ENCODE measurements at places on chromosomes 7 and 10.
A peak's percentile ranks its signal among the peaks of the same experiment; 100 is the strongest.

DNA sequence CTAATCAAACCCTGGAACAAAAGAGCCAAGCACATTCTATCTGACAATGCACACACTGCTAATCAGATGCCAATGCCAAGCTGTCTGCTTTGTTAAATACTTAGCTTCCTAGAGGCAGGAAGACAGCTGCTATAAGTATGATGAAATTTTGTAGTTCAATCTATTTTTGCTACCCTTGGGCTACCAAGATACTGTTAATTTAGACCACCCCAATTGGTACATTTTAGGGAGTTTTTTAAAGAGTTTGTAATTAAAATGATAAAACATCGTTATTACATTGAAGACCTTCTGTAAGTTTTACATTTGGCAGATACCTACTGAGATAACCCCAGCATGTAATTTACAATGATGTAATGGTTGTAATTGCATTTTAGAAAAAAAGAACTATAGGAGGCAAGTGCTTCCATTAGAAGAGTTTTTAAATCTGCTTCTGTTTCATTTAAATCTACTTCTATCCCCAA, 268.5 kb downstream of the ADK start:
- DNase-seq: no peak

DNA sequence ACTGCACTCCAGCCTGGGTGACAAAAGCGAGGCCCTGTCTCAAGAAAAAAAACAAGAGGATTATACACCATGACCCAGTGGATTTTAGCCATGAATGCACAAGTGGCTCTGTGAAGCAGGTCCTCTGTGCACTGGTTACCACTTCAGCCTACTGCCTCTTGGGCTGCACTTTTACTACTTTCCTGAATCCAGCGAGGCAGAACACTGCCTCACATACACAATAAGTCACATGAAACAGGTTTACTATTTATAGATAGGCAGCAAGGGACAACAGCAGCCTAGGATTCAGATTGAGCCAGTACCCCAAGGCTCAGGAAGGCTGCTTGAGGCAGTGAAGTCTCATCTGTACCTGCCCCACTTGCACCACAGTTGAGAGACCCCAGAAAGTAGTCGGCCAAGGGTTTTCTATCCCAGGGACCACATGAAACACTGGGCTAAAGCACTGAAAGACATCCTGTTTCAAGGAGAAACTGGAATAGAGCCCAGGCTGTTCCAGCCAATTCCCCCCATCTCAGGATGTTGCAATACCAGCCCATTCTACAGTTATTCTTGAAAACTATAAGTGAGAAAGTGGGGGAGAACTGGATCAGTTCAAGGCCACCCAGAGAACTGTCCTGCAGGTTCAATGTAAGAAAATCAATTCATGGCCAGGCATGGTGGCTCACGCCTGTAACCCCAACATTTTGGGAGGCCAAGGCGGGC, 10.3 kb upstream of the OGDH start:
- DNase-seq: peak; percentile 29

DNA sequence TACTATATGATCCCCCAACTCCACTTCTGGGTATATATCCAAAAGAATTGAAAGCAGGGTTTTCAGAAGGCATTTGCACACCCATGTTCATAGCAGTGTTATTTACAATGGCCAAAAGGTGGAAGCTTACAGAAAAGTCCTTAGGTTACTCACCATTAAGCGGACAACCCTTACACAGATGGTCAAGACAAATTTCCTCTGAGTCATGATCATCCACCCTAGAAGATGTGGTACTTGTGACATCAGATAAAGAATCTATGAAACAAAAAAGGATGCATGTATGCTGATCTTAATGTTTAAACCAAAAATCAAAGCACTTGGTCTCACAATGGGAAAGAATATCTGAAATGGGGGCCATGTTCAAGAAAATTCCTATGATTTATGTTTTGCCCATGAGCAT, 31.1 kb downstream of the ZC3HAV1 start:
- DNase-seq: no peak

DNA sequence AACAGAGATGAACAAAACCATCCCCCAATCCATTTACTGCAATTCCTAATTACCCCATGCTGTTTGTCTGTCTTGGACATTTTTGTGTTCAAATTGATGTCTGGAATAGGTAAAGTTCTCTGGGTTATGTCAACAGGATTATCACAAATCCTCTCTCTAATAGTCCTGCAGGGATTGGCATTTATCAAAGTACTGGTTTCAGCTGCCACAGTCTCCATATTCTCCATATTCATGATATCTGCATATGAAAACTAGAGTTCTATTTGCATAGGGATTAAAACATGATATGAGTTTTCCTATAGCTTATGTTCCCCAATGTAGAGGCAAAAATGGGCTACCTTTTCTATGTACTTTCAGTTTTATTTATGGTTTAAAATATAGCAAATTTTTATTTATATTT, 355.8 kb downstream of the ADRA2A start:
- no peak for DNase-seq

DNA sequence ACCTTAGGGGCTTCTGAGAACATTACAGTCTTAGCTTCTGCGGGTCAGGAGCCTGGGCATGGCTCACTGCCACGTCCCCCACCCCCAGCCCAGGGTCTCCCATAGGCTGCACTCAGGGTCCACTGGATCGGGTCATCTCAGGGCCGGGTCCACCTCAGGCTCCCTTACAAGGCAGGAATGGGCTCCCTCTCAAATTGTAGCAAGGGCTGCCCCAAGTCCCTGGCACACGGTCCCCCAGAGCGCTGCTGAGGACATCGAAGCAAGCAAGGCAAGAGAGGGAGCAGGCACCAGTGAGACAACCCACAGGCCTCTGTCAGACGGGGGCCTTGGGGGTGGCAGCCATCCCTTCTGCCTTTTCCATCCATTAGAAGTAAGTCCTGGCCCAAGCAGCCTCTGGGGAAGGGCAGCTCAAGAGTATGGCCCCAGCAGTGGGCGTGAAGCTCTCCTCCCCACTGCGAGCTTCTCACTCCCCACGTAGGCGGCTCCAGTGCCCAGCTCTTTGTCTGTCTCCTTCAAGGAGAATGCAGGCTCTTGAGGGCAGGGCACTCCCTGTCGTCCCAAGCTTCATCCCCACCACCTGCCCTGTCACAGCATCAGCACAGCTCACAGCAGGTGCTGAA, 18.0 kb upstream of the RET start:
- DNase-seq: no peak

GRCh38 chr7:1020849-1021251, 23.5 kb upstream of the GPR146 start:
- no peak for DNase-seq

DNA sequence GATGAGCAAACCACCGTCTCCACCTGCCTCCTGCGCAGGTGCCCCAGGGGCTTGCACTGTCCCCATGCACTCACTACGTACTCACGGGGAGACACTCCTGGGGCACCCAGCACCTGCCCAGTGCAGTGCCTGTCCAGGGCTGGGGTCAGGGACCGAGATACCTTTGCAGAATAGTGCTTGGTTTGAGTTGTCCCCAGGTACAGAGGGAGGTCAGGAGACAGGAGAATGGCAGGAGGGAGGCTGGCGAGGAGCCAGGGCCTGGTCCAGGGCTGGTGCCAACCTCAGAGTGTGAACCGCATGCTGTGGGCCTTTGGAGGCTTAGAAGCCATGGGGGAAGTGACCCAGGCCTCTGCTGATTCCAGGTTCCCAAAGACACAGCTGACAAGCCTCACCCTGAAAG, 110.1 kb upstream of the GPR26 start:
- DNase-seq: no peak

DNA sequence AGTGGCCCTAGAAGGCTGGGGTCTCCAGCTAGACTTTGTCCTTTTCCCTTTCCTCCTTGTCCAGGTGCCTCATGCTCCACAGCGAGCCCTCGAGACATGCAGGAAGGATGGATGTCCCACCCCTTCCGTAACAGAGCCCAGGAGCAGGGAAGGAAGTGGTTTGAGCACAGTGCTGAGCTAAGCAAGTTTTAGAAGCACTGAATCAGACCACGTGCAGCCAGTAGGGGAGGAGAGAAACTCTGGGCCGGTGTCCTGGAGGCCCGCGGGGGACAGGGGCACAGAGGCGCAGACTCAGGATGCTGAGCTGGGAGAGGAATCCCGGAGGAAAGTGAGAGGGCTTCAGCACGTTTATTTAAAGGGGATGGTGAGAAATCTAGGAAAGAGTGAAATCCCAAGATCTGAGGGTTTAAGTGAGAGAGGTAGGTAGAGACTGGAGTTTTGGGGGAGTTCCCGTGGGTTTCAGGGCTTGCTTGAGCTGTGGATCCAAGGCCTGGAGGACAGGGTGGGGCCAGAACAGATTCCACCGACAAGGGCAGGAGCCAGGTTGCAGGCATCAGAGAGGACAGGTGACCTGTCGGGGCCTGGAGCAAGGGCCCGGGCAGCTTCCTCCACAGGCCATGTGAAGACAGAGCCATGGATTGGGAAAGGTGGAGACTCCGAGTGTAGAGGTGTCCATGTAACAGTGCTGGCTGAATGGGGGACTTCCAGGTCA, 4.4 kb upstream of the IRF5 start:
- no peak for DNase-seq

- no peak for DNase-seq
Observed at GRCh38 chr7:151883857-151884256, 6.9 kb upstream of the PRKAG2 start.

GRCh38 chr7:121026159-121026558, 37.6 kb downstream of the CPED1 start:
- no peak for DNase-seq

- DNase-seq: no peak
Observed at GRCh38 chr7:98418271-98418635, 17.4 kb upstream of the BAIAP2L1 start.

- no peak for DNase-seq
Observed at GRCh38 chr7:96188591-96188991, 133.3 kb downstream of the SLC25A13 start.

DNA sequence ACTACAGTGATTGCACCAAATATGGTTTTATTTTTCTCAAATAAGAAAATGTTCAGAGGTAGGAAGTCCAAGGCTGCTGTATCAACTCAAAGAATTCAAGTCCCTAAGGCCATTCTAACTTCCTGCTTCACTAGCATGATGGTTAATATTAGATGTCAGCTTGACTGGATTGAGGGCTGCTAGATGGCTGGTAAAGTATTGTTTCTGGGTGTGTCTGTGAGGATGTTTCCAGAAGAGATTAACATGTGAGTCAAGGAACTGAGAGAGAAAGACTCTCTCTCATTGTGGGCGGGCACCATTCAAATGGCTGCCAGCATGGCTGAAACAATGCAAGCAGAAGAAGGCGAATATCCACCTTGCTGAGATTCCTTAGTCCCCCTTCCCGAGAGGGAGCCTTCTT, 77.4 kb upstream of the NRBF2 start:
- no peak for DNase-seq

GRCh38 chr10:132104471-132105301, 38.9 kb downstream of the JAKMIP3 start:
- no peak for DNase-seq

- DNase-seq: no peak
Observed at GRCh38 chr7:80273327-80273726, 138.7 kb downstream of the GNAI1 start.

- no peak for DNase-seq
Observed at GRCh38 chr10:59854571-59854970, 51.8 kb downstream of the CCDC6 start.

DNA sequence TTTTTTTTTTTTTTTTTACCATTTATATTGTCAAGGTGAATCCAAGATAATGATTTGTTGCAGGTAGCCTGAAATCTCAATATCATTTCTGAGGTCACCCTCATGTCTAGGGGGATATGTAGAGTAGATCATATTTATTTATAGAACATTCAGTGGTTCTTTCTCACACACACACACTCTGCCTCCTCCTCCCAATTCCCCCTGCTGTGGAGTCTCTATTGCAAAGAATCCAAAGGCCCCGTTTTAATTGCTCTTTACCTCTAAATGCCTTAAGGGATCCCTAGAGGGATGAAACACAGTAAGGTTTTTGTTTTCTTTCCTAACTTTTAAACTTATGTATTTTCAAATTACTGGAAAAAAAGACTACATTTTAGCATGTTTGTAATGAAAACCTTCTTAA, 170.0 kb downstream of the PRKG1 start:
- no peak for DNase-seq

- no peak for DNase-seq
Observed at GRCh38 chr10:104449391-104449790, 95.8 kb downstream of the CFAP58 start.

GRCh38 chr7:47528471-47528870, 53.4 kb downstream of the TNS3 start:
- DNase-seq: no peak

- no peak for DNase-seq
Observed at GRCh38 chr10:1809139-1809741, 71.9 kb upstream of the ADARB2 start.

DNA sequence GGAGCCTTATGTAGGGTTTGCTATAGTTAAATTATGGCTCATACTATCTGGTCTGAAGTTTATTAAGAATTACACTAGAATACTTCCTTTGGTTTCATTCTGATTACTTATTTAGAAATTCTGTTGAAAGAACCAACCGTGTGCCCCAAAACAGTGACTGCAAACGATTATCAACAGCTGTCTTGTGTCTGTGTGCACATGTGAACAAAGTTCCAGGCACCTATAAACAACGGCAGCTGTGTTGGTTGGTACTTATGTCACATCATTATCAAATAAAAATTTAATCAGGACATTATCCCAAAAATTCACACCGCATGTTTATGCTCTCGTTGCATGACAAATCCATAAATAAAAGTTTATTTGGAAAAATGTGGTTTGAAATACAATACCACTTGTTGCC, 80.6 kb downstream of the USP6NL start:
- no peak for DNase-seq

DNA sequence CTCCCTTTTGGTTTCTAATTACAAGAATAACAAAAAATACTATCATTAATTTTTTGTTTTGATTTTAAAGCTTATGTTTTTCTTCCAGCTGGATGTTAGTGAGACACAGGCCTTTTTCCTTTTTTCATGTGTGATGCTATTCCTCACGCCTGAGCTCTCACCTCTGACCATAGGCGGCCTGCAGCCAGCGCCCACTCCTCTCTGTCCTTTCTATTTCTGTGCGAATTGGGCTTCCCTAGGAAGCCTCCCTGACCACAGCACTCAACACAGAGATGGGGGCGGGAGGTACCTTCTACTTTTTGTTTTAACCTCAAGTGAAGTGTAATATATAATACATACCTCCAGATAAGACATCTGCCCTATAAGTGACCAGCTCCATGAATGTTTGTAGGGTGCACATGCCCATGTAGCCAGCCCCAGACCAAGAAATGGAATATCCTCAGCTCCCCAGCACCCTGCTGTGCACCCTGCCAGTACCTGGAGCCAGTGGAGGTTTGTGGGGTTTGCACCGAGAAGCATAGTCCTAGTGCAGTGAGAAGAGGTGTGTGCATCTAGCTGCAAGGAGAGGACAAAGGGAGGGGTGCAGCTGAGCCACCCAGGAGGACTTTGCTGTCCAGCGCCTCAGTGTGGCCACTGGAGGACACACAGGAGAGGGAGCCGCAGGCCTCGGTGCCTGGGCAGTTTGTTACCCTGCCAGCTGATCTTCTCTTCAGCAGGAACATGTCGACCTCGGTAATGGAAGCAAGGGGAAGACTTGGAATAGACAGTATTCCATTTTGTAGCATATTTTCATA, 38.5 kb downstream of the BNIP3 start:
- DNase-seq: no peak

- DNase-seq: no peak
Observed at GRCh38 chr7:145431834-145432233, 596.0 kb upstream of the TPK1 start.

- no peak for DNase-seq
Observed at GRCh38 chr10:14454629-14455028, 123.9 kb upstream of the FRMD4A start.

Measured in NCI-H187 treated with DMSO at 0.1 percent for 48 hours (cell line).